ENCODE measurements at places on chromosomes 2 and 18. TPM values are rescaled to one million over a fixed set of nuclear protein-coding genes. Genes with fewer than 3 reads are reported as not detected.

- no peak for DNase-seq
These were observed 120.7 kb downstream of the INHBB start for GRCh38 chr2:120466704-120467054.

- DNase-seq = no peak
These were observed 8.2 kb downstream of the ZFP36L2 start for GRCh38 chr2:43218155-43218701.

DNA sequence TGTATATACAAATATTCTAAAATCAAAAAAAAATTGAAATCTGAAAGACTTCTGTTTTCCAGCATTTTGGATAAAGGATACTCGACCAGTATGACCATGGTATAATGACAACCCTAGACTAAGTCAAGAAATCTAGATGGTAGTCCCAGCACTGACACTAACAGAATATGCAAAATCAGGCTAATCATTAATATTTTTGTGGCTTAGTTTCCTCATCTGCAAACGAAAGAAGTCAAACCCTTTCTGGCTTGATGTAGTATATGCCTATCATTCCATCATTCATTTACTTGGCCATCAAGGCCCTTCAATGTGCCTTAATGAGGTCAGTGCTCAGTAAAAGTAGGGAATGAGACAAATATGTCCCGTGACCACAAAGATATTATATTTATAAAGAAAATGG is 83.5 kb downstream of the NCKAP5 start:
- DNase-seq = no peak

GRCh38 chr18:55444536-55444935 is 143.5 kb downstream of the TCF4 start:
- DNase-seq = no peak

GRCh38 chr2:112262876-112263275 is 8.0 kb upstream of the ZC3H8 start:
- no peak for DNase-seq

- no peak for DNase-seq
These were observed 83.2 kb upstream of the FRZB start for GRCh38 chr2:182949572-182950189.

- DNase-seq = peak; percentile 54
These were observed 997 bp upstream of the TGIF1 start for GRCh38 chr18:3448838-3449511.

DNA sequence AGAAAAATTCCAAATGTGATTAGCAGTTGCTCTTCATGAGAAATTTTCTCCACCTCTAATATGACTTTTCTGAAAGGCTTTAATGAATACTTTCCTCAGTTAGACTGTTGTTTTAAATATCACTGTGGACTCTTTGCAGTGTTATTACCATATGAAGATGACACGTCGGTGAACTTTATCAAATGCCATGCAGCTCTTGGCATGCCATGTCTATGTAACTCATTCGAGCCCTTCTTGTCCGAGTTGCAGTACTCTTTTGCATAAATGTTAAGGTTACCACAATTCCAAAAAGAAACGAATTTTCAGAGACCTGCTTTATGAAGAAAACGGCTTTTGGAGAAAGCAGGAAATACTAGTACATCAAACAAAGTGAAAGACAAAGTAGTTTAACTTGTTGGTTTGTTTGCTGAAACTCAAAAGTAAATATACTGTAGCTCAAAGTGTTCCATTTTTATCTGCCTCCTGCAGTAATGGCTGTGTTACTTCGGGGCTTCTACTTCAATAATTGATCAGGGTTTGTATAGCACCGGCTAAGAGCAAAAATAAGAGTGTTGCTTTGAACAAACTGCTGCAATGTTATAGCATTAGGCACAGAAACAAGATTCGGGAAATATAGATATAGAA is 204.1 kb downstream of the ARHGAP15 start:
- DNase-seq = no peak

GRCh38 chr2:30481323-30481800 is 34.3 kb downstream of the LCLAT1 start:
- no peak for DNase-seq

- no peak for DNase-seq
These were observed 395.7 kb upstream of the SALL3 start for GRCh38 chr18:78583739-78584458.

GRCh38 chr18:6821356-6821755 is 91.8 kb downstream of the ARHGAP28 start:
- DNase-seq = no peak

DNA sequence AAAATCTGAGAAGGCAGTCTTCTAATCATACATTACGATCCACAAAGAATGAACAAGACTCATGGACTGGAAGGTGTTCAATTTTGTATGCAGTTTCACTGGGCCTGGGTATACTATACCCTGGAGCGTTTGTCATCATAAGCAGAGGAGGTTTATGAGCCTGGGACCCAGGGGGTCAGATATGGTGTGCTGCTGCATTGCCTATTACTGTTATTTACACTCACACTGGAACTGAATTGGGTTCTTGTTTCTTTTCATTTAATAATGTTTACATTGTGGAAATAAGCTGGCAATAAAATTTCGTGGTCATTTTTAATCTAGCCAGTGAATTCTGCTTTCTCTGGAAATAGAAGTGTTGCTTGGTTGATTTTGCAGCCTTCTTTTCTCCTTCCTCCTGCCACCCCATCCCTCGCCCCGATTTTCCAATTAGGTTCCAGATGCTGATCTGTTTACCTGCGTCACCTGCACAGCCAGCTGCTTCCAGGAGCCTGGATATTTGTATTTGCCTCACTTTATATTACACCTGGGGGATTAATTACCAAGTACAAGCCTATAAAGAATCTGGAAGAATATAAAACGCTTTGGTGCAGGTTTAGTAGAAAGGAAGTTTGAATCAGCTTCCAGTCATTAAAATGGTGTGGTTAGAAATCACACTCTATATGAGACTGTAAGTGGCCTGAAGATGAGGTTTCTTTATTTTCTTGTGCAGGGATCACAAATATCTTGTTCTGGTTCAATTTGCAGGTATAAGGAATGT is 234.4 kb downstream of the SOCS6 start:
- DNase-seq = no peak

DNA sequence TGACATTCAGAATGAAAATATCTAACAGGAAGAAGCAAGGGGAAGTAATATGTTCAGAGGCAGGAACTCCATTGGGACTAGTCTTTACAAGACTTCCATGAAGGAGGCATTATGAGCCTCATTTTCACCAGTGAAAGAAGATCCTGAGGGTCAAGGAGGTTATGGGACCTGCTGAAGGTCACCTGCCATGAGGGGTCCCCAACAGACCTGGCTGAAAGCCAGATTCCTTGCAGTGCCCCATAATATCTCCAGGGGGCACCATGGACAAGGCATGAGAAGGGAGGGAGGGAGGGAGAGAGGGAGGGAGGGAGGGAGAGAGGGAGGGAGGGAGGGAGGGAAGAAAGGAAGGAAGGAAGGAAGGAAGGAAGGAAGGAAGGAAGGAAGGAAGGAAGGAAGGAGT is 27.9 kb downstream of the XDH start:
- no peak for DNase-seq

DNA sequence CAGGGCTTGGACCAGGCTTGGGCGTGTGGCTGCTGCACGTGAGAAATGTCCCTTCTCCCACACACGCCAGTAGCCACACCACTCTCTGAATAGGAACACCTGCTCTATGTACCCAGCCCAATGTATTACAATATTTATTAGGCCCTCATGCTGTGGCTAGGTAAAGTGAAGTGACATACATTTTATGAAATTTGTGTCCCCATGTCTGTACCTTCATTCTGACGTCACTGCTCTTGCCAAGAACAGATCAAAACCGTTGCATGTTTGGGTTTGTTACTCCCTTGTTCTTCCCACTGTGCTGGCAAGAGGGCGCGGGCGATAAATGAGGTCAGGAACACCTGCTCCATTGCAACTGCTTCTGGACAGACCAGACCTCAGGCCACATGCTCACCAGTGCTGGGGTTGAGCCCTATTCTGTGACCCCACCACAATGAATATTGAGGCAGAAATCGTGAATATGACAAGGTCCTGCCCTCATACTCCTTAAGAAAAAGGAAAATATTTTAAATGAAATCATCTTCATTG is 436.4 kb upstream of the SALL3 start:
- no peak for DNase-seq

DNA sequence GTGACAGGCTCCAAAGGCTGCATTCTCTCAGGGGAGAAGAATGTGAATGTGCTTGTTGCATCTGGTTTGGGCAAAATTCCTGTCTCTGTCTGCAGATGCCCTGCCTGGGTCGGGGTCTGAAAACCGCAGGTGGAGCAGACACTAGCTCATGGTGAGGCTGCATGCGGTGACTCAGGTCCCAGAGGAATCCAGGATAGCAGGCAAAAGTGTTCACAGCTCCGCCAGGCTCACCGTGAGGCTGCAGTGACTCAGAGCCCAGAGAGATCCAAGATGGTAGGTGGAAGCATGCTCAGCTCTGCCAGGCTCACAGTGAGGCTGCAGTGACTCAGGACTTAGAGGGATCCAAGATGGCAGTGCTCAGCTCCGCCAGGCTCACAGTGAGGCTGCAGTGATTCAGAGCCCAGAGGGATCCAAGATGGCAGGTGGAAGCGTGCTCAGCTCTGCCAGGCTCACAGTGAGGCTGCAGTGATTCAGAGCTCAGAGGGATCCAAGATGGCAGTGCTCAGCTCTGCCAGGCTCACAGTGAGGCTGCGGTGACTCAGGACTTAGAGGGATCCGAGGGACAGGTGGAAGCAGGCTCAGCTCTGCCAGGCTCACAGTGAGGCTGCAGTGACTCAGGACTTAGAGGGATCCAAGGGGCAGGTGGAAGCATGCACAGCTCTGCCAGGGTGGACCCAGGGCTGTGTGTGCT is 200.5 kb downstream of the ACKR3 start:
- DNase-seq = no peak

DNA sequence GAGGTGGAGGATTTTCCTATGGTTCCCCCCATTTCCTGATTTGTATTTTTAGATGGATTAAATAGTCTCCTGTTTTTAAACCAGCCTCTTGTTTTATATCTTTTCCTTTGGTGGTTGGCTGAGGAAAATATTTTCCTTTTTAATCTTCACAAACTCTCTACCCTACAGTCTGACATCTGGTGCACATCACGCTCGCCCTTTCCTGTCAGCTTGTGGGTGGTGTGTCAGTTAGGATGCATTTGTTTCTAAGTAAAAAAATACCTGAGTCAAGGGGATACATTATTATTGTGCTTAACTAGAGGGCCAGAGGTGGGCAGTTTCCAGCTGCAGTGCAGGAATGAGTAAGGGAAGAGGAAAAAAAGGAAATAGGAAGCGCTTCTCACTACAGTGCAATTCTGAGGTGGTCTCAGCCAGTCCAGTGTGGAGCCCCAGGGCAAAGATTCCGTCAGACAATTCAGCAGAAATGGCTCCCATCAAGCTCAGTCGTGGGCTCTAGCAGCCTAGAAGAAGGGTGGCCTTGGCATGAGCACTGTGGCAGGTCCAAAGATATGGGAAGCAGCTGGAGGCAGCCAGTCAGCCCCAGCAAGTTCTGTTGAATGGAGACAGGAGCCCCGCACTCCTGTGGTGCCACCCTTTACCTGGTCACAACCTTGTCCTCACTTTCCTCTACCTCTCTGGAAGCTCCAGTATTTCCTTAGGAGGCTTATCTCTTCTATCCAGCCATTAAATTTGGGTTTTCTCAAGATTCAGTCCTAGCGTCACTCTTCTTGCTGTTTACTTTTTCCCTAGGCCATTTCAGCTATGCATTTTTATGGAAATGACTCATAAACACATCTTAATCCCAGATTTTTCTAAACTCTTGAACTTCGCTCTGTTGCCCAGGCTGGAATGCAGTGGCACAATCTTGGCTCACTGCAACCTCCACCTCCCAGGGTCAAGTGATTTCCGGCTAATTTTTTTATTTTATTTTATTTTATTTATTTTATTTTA is 18.5 kb downstream of the SFTPB start:
- DNase-seq = no peak

- DNase-seq = no peak
These were observed 5.2 kb downstream of the EML6 start for GRCh38 chr2:54728669-54729120.

- DNase-seq = no peak
These were observed 102.0 kb downstream of the RNF144A start for GRCh38 chr2:7019191-7019590.

- no peak for DNase-seq
These were observed 59.5 kb downstream of the R3HDM1 start for GRCh38 chr2:135590619-135591260.

DNA sequence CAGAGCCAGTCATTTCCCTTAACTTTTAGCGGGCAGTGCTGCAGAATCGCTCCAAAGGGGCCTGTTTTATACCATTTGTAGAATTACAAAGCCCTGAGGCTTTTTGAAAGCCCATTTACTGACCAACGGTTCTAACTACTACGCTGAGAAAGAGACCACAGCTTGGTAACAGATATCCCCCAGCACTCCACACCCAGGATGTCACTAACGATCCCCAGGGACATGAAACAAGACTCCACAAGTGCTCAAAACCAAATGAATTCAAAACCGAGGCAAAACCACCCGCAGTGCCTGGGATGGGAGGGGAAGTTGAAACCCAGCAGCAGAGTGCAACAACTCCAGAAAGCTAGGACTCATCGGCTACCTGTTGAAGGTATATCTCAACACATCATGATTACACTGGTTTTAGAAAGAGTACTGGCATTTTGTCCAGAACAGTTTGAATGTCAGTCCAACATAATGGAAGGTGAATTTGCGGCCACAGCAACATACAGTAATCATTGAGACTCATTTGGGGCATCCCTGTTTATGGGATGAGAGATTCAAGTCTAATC is 33.6 kb upstream of the LRP2 start:
- DNase-seq = no peak

DNA sequence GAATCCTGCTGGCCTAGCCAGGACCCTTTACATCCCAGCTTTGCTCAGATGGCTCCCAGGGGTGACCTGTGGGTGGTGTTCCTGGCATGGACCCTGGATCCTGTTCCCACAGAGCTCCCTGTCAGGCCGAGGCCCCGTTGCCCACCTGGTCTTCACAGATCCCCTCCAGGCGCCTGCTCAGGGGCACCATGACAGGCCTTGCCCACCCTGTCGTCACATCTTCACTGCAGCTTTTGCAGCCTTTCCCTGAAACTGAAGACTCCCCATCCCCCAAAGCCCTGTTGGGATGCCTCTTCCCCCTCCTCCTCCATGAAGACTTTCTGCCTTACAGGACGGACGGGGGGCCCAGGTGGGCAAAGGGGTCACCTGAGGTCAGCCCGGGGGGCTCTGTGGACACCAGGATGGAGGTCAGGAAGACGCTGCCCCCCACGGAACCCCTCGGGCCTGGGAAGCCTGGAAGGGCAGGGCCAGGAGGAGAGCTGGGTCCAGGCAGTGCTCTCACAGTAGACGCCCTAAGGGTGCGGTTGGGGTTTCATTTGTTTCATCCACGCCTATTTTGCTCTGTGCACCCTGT is 13.0 kb upstream of the KIF1A start:
- no peak for DNase-seq

The E2F6 gene
- total RNA-seq = 11.8 TPM

The GPR39 gene
- not detected for total RNA-seq

The GRHL1 gene
- total RNA-seq = 0.95 TPM

The KCNK3 gene
- total RNA-seq = not detected

The DSG2 gene
- not detected for total RNA-seq

The MAP2 gene
- total RNA-seq = 1.9 TPM

The OLA1 gene
- total RNA-seq = 74.4 TPM

The RASGRP3 gene
- 205 TPM for total RNA-seq

The NCK2 gene
- total RNA-seq = 53.4 TPM

The VAMP5 gene
- total RNA-seq = 11.4 TPM
